Myometrial cell (primary cell): ENCODE measurements at places on chromosomes 5 and 9. TPM values are rescaled to one million over a fixed set of nuclear protein-coding genes. Genes with fewer than 3 reads are reported as not detected.

SPAG8 gene
- 0.53 and 1.2 TPM in 2 replicates for total RNA-seq

TLR4 gene
- 23.9 and 27.5 TPM in 2 replicates for total RNA-seq

ARID3C gene
- under 0.01 and 0.58 TPM in 2 replicates for total RNA-seq

PPP6C gene
- 19.9 and 21.6 TPM in 2 replicates for total RNA-seq

PLEKHG4B gene
- total RNA-seq: not detected in 2 replicates
